ENCODE measurements at places on chromosomes 1 and 21.

GRCh38 chr1:17239420-17239819 lies 9.5 kb upstream of the PADI3 start:
- DNase-seq, result peak; percentile 84

- DNase-seq, result no peak
Observed at GRCh38 chr1:47227341-47228232, 4.4 kb downstream of the TAL1 start.

GRCh38 chr1:81050390-81050789 lies 750.3 kb upstream of the ADGRL2 start:
- DNase-seq, result no peak

GRCh38 chr1:201778279-201779065 lies 50.5 kb upstream of the IPO9 start:
- no peak for DNase-seq

DNA sequence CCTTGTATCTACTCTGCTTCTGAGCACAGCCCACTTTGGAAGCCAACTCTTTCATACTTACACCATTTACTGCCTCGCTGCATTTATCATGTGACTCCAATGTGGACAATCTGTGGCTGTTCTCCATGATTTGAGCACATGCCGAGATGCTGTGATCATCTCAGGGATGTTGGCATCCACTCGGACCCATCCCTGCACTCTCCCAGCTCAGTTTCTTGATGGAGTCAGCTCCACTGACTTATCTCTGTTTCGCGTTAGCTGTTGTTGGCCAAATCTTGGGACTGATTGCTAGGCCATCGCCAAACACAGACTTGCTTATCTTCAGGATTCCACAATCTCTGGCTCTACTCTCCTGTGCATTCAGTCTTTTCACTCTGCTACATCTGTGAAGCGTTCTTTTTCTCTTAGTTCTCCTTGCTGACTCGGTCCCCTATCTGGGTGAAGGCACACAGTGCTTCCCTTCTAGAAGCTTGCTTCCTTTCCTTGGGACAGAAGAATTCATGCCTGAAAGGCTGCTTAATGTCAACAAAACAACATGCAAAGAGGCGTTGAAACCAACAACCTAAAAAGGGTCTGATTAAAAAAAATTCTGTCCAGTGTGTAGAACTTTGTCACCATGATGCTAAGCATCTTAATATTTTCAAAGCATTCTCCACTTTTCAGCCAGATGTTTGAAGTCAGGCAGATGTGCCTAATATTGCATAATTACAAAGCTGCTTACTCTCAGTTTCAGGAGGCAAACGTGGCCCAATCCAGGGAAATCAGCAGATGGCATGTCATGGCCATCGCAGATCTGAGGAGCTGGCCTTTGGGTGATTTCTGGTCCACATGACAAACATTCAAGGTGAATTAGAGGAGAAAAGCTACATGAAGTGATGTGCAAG lies 120.7 kb downstream of the NGF start:
- no peak for DNase-seq

DNA sequence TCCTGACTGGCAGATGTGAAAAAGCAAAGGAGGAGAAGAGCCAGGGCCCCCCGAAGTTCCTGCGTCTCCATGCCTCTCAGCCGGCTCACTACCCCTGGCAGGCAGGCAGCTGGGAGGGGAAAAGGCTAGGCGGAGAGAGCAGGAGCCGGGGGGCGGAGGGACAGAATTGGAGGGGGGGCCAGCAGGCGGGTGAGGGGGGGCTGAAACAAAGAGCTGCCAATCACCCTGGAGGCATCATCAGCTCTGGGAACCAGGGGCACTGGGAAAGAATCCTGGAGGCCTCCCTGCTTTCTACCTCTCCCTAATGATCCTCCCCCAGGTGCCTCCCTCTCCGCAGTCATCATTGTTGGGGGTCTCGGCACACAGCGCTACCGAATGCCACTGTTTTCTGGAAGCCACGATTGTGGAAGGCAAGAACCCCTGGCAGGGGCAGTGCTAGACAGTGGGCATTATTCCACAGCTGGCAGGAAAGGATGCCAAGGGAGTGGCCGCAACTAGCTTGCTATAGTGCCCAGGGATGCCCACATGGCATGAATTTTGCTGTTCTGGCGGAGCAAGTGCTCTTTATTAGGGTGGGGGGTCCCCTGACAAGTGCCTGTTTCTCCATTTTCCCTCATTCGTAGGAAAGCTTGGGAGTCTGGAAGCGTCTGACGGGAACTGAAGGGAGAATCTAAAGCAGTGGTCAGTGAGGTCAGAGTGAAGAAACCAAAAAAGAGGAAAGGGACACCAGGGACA lies at the start of gene THBS3:
TSS of gene THBS3 (minus strand) at position 92 of the 735 bp plus-strand sequence. CDS start at position 71, 21 bp downstream.
- DNase-seq, result no peak

- DNase-seq, result no peak
Observed at GRCh38 chr1:119647228-119647733, 785 bp downstream of the ZNF697 start.

DNA sequence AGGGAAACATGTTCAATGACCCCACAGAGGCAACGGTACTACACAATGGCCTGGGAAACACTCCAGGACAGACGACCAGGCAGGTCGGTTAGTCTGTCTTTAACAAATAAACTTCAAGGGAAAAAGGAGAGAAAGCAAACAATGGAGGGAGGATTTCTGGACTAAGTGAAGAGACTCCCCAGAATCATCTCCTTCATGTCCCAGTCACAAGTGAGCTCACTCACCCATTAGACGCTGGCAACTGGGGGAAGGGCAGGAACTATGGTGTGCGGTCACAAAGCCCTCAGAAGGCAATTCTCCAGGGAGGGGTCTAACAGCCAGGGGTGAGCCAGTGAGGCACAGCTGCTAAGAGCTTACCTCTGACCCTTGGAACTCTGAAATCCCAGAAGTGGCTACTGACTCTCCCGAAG lies 55.7 kb upstream of the NADK start:
- DNase-seq, result no peak

DNA sequence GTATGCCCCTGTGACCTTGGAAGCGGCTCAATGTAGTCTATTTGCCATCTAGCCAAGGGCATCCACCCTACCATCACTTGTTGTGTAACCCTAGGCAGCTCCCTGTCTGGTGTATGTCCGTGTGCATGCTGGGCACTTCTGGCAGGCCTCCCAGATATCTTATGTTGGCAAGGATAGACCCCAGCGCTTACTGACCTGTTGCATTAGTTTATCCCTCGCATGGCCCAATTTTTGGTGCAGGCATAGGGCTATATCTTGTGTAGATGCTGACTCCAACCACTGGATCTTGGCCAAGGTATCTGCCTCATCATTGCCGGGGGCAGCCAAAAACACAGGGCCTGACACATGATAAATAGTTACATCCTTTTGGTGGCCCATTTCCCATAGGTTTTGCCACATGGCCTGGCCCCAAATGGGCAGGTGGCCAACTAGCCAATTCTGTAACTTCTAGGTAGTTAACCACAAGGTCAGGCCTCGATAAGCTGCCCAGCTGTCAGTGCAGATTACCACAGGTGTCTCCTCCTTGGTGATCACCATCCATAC lies 14.0 kb upstream of the TBX19 start:
- DNase-seq, result no peak

DNA sequence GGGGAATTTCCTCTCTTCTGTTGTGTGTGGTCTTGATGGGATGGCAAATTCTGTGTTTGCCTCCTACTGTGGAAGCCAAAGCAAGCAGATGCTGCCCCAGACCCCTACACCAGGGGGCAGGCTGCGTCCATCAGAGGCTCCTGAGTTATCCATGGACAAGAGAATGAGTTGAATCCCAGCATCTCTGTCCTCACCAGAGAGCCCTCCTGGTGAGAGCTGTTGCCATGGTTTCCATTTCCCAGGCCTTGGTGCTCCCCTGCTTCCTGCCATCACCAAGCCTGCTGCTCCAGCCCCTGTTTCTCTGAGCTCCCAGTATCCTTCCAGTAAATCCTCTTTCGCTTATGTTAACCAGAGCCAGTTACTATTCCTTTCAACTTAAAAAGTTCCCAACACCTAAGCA lies 20.4 kb upstream of the GNG12 start:
- peak; percentile 88 for DNase-seq

DNA sequence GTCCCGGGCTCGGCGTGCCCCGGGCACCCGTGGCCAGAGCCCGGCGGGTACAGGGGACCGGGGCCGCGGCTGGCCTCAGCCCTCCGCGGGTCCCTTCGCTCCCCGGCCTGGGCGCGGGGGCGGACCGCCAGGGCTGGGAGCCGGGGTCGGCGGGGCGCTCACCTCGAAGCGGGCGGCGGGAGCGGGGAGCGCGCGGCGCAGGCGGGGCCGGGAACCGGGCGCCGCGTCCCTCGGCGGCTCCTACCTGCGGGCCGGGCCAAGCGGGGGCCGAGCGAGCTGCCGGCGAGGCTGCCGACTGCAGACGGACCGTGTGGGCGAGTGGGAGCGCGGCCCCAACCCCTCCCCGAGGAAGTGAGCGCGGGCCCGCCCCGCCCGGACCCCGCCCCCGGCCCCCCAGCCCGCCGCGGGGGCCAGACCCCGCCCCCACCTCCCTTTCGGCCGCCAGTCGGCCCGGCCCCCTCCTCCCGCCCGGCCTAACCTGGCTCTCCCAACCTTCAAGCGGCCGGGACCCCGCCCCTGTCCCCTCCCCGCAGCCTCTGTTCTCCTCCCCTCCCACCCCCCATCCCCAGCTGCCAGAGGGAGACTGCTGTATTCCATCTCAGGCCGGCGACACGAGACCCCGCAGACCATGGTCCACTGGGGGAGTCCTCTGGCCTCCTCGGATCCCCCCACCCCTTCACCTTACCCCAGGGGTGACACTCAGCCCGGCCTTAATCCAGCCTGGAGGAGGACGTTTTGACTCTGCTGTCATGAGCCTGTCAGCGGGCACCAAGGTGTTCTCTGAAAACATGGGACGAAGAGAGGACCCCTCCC lies at the start of gene FHL3:
TSS of gene FHL3 (minus strand) at position 320 of the 813 bp plus-strand sequence. CDS start 6,102 bp downstream, outside the sequence.
- peak; percentile 74 for DNase-seq

DNA sequence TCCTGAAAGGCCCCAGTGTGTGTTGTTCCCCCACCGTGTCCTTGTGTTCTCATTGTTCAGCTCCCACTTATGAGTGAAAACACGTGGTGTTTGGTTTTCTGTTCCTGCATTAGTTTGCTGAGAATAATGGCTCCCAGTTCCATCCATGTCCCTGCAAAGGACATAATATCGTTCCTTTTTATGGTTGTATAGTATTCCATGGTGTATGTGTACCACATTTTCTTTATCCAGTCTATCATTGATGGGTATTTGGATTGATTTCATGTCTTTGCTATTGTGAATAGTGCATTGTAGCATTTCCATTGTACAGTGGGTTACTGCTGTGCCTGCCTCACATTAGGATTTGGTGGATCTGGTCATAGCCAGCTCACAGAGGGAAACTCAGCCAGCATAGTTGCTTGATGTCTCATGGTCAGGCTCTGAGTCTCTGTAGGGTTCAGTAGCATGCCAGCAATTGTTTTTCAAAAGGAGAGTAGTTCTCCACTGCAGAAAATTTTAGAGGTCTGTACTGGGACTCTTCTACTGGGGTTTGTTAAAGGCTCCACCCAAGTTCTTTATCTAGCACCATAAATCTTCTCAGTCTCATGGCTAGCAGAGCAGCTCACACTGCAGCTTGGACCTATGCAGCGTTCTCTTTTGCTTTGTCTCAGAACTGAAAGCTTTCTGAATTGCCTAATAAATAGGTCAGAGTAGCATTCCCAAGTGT lies 41.0 kb downstream of the RUNX3 start:
- no peak for DNase-seq

- DNase-seq, result no peak
Observed at GRCh38 chr1:231397886-231398671, 24.0 kb downstream of the EGLN1 start.

GRCh38 chr1:83802023-83802422 lies 196.9 kb downstream of the TTLL7 start:
- no peak for DNase-seq

DNA sequence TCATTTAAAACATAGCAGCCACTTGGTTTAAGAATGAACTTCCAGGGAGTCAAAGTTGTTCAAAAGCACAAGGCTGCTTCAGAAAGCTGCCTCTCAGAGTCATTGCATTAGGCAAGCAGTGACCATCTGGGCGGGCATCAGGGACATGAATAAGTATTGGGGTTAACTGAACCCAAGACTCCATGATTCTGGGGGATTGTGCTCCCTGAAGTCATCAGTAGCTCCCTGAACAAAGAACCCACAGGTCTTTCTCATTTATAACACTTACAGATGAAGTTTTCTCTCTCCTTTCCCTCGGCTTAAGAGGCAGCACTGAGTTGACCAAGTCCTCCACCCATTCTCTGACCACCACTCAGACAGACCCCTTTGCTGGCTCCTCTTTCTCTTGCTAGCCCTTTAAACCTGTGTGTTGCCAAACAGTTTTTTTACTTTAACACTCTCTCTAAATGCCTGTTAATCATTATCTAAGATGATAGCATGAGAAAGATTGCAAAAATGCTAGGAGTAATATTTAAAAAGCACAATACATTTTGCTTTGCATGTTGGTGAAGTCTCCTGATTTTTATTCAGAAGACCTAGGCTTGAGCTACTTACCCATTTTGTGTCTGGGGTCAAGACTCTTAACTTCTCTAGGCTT lies 77.0 kb upstream of the ARHGAP29 start:
- no peak for DNase-seq

GRCh38 chr1:15177710-15178166 lies 24.2 kb downstream of the TMEM51 start:
- DNase-seq, result no peak

- no peak for DNase-seq
Observed at GRCh38 chr1:21886486-21887215, 50.5 kb downstream of the HSPG2 start.

GRCh38 chr1:240591078-240591477 lies 20.9 kb downstream of the GREM2 start:
- DNase-seq, result no peak

DNA sequence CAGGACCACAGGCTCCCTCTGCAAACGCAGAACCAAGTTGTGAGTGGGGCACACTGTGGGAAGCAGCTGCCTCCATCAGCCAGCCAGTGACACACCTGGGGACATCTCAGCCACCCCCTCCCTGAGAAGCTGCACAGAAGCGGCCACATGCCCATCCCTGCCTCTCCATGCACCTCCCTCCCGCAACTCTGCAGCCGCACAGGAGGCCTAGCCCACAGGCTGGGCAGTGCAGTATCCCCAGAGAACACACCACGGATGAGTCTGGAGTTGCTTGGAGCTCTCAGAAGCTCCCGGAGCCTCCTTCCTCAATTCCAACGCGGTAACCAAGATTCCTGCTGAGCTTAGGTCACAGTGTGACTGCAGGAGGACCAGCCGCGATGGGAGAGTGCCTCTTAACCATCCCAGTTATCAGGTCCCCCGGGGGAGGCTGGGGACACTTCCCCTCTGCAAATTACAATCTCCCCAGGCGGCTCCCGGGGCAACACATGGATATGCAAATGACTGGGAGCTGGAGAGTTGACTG lies 1.2 kb upstream of the WNT3A start:
- DNase-seq, result peak; percentile 17

DNA sequence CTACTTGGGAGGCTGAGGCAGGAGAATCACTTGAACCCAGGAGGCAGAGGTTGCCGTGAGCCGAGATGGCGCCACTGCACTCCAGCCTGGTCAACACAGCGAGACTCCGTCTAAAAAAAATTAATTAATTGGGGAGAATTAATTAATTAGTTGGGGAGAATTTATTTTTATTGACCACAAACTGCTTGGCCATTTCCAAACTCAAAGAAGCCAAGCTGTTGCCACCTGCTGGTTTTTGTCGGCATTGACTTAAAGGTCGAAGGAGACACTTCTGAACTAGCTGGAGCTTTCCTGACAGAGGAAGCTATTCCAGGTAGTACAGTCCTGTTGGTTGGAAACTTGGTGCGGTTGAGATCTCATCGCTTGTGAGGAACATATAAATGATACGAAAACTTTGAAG lies 13.1 kb downstream of the MAP1LC3C start:
- peak; percentile 77 for DNase-seq
